Activated CD4-positive, alpha-beta T cell treated with anti-CD3 and anti-CD28 coated beads for 36 hours (primary cell): ENCODE measurements at places on chromosomes 2 and 18.

DNA sequence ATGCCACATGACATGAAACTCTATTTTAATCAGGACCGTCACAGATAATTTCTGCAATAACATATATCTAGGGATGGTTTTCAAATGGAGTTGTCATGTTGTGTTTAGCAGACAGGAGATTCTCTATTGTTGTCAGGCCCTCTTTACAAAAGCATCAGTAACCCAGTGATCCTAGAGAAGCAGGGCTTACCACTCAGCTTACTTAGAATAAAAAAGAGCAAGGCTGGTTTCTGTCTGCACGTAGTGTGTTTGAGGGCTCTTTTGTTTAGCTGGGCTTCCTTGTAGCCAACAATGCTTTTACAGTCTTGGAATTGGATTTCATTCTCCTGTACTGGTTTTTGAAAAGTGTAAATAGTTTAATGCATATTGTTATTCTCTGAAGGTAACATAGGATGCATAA is 210.5 kb upstream of the NRP2 start:
- H3K4me3 ChIP-seq: no peak overlapping the region
- no peak for DNase-seq
- H3K27ac ChIP-seq: no peak overlapping the region
- peaks cover 11% of the 10 kb centered on the region for H3K27me3 ChIP-seq
- H3K4me1 ChIP-seq: peaks cover 4% of the 10 kb centered on the region

- peak overlapping the region; percentile 74 for H3K4me3 ChIP-seq
- peak; percentile 39 for DNase-seq
- H3K36me3 ChIP-seq: no peaks in the 10 kb centered on the region
These were observed 44.3 kb downstream of the ZNF516 start for GRCh38 chr18:76450452-76451395.

- no peak for DNase-seq
- no peaks in the 10 kb centered on the region for H3K4me1 ChIP-seq
- H3K4me3 ChIP-seq: no peak overlapping the region
- H3K36me3 ChIP-seq: no peaks in the 10 kb centered on the region
- H3K27ac ChIP-seq: no peak overlapping the region
These were observed 8.8 kb upstream of the NOSTRIN start for GRCh38 chr2:168793596-168793995.

DNA sequence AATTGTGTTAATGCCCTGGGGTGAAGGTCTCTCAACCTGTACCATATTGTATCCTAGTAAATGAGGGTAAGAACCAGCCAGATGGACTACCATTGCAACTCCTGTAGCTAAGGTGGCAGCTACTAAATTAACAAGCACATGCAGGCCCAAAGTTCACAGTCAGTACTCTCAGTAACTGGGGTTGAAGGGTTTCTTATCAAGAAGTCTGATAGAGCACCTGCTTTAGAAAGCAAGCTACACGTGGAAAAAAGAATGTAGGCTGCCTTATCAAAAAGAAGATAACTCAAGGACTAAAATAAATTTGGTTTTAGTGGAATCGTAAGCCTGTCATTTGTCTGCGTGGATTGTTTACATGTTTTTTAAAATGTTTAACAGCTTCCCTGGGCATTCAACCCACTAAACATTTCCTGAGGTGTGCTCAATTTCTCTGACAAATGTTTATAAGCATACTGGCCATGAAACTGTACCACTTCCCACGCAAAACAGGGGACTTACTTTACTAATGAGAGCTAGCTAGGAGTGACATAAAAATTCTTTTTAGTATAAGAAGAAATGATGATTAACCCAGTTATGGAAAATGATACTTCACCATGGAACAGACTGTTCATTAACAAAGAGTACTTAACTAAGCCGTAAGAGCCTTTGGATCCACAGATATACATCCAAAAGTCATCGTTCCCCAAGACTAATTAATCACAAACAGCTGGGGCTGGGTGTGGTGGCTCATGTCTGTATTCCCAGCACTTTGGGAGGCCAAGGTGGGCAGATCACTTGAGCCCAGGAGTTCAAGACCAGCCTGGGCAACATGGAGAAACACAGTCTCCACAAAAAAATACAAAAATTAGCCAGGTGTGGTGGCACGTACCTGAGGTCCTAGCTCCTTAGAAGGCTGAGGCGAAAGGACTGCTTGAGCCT is 36.5 kb downstream of the LPIN2 start:
- peaks cover 64% of the 10 kb centered on the region for H3K36me3 ChIP-seq
- no peaks in the 10 kb centered on the region for H3K27me3 ChIP-seq
- peak overlapping the region; percentile 98 for H3K27ac ChIP-seq
- no peak for DNase-seq
- H3K4me3 ChIP-seq: peak overlapping the region; percentile 74

- peaks cover 50% of the 10 kb centered on the region for H3K4me1 ChIP-seq
- H3K36me3 ChIP-seq: peaks cover 51% of the 10 kb centered on the region
- peak overlapping the region; percentile 70 for H3K27ac ChIP-seq
- H3K27me3 ChIP-seq: no peaks in the 10 kb centered on the region
- H3K4me3 ChIP-seq: no peak overlapping the region
- no peak for DNase-seq
These were observed 15.4 kb upstream of the STAT1 start for GRCh38 chr2:191029280-191029950.

DNA sequence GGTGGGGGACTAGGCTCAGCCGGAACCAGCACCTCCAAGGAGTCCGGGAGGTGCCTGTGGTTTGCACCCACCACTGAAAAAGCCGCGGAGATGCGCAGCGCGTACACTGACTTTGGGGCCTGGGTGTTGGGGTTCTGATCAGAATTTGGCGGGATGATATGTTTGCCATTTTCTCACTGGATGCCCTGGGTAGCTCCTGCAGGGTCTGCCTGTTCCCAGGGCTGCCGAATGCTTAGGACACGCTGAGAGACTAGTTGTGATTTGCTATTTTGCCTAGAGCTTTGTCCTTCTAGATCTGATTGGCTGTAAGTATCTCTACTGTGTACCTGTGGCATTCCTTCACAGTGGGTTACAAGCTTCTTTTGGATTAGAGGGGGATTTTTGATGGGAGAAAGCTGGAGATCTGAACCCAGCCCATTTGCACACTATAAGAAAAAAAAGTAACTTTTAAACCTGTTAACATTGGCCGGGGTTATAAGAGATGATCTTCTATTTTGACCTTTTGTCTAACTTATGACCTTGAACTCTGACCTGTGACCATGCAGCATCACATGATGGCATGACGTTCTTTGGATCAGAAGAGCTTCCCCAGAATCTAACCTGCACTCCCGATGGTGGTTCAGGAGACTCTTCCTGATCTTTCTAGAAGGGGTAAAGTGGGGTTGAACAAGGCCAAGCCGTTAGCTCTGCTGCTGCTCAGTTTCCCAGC is 1.6 kb downstream of the KCNE4 start:
- no peak overlapping the region for H3K27ac ChIP-seq
- H3K27me3 ChIP-seq: peaks cover 6% of the 10 kb centered on the region
- no peak overlapping the region for H3K4me3 ChIP-seq
- no peaks in the 10 kb centered on the region for H3K4me1 ChIP-seq
- DNase-seq: no peak

DNA sequence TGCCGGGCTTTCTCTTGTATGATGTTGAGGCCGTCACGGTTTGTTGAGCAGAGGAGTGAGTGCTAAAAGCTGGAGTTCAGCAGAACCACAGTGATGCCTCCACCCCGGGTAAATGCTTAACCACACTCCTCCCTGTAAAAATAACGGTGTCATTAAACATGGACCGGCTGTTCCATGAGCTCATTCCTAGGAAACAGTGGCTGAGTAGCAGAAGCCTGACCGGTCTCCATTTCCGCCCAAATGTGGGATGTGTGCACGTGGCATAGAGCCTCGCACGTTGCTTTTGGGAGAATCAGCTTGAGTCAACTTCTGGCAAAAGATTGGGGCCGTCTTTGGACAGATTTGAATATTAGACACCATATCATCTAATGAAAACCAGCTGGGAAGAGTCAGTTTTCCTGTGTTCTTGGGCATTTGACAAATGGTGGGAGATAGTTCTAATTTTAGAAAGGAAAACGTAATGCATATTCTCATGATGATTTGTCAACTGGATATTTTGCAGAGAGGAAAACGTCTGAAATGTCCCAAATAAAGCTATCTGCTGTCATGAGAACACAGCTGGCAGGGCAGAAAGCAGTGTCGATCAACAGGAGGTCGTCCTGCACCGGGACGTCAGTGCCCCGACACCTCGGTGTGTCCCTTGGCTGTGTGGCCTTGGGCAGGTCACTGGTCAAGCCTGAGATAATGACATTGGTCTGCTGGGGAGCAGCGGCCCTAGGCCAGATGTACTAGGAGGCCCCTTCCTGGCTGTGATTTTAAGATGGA is 42.4 kb downstream of the LRRFIP1 start:
- no peak for DNase-seq
- no peaks in the 10 kb centered on the region for H3K27me3 ChIP-seq
- H3K36me3 ChIP-seq: no peaks in the 10 kb centered on the region
- H3K4me3 ChIP-seq: no peak overlapping the region
- H3K4me1 ChIP-seq: peaks cover 22% of the 10 kb centered on the region

GRCh38 chr18:78643004-78643403 is 336.6 kb upstream of the SALL3 start:
- peaks cover 10% of the 10 kb centered on the region for H3K4me1 ChIP-seq
- DNase-seq: peak; percentile 16
- no peak overlapping the region for H3K27ac ChIP-seq
- no peak overlapping the region for H3K4me3 ChIP-seq

DNA sequence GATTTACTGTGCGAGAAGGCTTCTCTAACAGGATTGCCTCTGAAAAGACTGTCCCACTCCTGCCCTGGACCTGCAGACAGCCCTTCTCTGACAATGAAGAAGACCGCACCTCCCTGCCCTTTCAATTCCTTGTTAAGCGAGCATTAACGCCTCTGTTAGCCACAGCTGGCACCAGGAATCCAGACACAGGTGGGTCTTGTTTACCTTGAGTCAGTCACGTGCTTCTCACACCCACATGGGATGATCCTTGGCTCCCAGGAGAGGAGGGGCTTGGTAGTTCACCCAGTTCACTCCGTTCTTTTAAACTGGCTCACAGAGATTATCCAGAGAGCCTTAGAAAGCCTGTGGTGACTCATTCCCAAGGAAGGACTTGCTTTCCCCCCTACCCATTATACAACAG is 410.5 kb upstream of the MEIS1 start:
- DNase-seq: no peak
- H3K4me3 ChIP-seq: no peak overlapping the region
- H3K4me1 ChIP-seq: no peaks in the 10 kb centered on the region
- H3K27ac ChIP-seq: no peak overlapping the region
- H3K27me3 ChIP-seq: peaks cover 1% of the 10 kb centered on the region
- H3K36me3 ChIP-seq: no peaks in the 10 kb centered on the region

DNA sequence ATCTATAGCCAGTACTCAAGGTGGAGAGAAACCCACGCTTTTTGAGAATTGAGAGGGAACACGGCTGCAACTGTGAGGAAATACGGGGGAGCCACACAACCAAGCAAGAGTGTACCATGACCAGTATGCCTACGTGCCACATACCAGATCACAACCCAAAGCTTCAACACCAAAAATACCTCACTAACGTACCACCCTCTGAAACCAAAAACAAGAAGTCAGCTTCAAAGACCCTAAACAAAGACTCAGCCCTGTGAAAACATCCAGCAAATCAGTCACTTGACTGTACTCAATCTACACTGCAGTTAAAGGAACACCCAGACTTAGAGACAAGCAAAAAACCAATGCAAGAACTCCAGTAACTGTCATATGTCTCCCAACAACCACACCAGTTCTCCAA is 17.0 kb downstream of the RNU4ATAC start:
- H3K4me1 ChIP-seq: peaks cover 64% of the 10 kb centered on the region
- H3K4me3 ChIP-seq: no peak overlapping the region
- H3K36me3 ChIP-seq: peaks cover 14% of the 10 kb centered on the region
- no peaks in the 10 kb centered on the region for H3K27me3 ChIP-seq
- H3K27ac ChIP-seq: no peak overlapping the region
- no peak for DNase-seq

DNA sequence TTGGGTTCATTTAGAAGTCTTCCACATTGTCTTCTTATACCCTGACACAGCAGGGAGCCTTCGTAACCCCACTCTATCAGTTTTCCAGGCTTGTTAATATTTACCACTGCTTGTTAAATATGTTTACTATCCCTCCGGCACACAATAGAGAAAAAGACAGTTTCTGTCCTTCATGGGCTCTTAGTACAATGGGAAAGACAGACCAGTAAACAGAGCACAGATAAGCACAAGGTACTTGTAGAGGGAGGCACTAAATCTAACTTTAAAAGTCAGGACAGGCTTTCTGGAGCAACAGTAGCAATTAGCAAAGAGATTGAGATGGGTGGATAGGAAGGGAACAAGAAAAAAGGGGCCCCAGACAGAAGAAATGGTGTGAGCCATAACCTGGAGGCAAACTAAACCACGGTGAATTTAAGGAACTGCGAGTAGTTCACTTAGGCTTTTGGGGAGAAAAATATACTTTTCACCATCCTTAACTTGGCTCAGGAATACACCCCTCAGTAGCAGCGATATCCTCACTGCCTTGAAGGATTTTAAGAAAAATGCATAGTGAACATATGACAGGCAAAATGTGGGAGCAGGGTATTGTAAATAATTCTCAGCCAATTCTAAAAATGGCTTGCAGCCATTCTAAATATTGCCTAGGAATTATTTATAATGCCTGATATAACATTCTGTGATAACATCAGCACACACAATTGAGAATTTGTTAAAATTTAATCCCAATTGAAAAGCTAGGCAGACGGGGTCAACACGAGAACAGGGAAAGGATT is 383.7 kb downstream of the CDH2 start:
- H3K4me1 ChIP-seq: no peaks in the 10 kb centered on the region
- no peaks in the 10 kb centered on the region for H3K27me3 ChIP-seq
- H3K27ac ChIP-seq: no peak overlapping the region
- DNase-seq: no peak
- no peaks in the 10 kb centered on the region for H3K36me3 ChIP-seq

DNA sequence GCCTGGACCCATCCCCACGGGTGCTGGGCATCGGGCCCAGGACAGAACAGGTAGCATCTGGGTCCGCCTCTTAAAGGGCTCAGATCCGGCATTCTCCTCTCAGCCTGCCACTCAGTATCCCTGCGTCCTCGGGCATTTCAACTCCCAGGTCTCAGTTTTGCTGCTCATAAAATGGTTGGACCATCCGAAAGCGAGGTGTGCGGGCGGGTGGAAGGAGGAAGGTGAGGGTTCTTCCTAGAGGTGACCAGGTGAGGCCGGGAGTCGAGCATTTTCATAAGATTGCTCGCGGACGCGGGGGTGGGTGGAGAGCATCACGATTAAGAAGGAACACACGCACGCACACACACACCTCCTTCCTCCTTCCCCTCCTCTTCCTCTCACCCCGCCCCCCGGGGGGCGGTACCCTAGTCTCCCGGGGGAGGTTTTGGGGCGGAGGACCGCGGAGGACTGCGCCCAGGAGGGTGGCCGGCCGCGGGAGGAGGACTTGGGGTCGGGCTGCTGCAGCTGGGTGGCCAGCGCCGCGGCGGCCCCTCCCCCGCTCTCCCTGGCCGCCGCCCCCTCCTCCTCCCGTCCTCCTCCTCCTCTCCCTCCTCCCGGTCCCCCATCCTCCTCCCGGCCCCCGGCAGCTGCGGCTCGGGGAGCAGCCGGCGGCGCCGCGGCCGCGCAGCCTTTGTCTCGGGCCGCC is 97.9 kb upstream of the GPR45 start:
- peak; percentile 61 for DNase-seq
- H3K36me3 ChIP-seq: no peaks in the 10 kb centered on the region
- H3K4me1 ChIP-seq: peaks cover 8% of the 10 kb centered on the region
